ENCODE measurements at places on chromosomes 3 and 15. TPM values are rescaled to one million over a fixed set of nuclear protein-coding genes. Genes with fewer than 3 reads are reported as not detected.

The KCNAB1 gene
- 3.5 TPM for total RNA-seq

The CD276 gene
- total RNA-seq = 175 TPM

The PLCH1 gene
- 0.09 TPM for total RNA-seq

The GOLGA6L7 gene
- total RNA-seq = not detected

The TMC3 gene
- not detected for total RNA-seq

The LYZL4 gene
- not detected for total RNA-seq

The MYO5A gene
- total RNA-seq = 30.6 TPM

All from smooth muscle cell of the umbilical artery (primary cell).